ENCODE measurements at places on chromosomes 11 and 22.

DNA sequence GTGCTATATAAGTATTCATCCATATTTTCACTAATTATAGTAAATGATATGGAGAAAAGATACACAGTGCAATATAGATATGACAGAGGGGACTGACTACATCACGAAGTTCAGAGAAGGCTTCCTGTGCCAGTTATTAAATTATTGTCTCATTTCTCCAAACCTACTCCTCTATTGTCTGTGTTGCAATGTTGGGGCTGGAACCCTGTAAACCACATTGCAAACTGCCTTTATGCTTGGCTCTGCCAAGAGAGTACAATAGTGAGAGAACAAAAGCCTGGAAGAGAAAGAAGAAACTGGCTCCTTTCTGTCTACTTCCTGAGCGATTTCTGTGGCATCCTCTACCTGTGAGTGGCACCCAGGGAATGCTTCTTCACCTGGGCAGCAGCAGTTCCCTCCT, 46.4 kb downstream of the ME3 start:
- no peak for DNase-seq

- peak; percentile 84 for DNase-seq
Measured at GRCh38 chr22:41367039-41367679, 14.6 kb upstream of the TEF start.

GRCh38 chr11:64284048-64284961, at the start of gene BAD:
BAD (minus strand) TSS chr11:64284665; CDS start chr11:64284368, 297 bp downstream.
- DNase-seq, result peak; percentile 90

DNA sequence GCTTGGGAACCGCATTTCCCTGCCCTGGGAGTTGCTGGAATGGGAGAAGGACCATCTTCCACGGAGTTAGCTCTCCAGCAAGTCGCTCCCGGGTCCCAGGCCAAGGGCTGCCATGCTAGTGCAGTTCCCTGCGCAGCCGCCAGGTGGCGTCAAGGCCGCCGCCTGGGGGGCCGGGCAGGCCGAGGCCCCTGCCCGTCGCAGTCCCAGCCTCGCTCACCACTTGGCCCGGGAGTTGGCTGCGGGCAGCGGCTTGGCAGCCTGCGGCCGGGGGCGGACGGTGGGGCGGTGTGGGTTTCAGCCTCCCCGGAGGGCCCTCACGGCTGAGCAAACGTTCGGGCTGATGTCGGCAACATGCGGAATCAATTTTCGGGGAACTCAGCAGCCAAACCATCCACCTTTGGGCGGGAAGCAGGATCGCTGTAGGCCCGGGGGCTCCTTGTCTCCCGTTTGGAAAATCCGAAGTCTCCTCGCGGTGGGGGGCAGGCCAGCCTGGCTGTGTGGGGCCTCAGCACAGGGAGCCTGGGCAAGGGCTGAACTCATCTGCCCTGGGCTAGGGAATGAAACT, 415.1 kb downstream of the SOX6 start:
- DNase-seq, result no peak

Measured in Kasumi-1 (cell line).